Stimulated activated CD8-positive, alpha-beta memory T cell treated with anti-CD3 and anti-CD28 coated beads, Interleukin-4, amount 100 ng/mL, for 4 hours (primary cell): ENCODE measurements at places on chromosomes 2 and 18.

DNA sequence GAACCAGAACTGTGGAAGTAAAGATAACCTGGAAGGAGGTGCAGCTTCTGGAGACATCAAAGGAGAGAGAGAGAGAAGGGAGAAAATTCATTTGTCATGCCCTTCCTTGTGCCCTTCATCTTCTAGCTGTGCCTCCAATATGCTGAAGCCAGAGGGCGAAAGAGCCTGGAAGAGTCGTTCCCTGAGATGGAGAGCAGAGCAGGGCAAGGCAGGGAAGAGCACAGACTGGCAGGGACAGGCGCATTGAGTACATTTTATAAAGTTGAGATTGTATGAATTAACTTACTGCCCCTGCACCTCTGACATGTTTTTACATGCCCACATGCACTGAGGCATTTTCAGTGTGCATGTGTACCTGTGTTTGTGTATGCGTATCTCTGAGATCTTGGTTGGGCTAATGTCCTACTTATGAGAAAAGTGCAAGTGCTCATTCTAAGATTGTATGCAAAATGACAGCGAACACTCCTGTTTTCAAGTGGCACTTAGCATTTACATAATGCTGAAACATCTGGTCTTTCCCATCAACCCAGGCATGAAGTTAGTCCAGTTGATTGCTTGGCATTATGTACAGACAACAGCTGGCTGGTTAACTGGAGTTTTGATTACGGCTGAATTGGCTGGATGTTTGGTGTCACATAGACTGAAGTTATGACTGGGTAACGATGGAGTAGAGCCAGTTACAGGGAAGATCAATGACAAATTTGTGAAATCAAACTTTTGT, 23.7 kb upstream of the MMADHC start:
- DNase-seq: no peak

DNA sequence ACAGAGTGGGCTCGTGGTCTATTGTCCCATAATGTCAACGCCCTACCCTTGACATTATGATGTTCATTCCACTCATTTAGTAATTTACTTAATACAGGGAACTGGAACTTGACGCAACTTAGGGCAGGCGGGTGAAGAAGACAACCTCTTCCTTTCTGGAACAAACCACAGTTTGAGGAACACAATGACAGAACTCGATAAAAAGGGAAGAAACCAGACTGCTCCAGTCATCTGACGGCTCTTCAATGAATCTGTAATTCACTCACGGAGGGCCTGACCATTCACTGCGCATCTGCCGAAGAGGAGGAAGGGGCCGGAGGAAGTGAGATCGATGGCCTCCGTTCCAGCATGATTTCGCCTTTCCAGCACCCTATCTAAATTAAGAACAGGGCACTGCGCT, 83.2 kb downstream of the BCL2 start:
- no peak for DNase-seq

DNA sequence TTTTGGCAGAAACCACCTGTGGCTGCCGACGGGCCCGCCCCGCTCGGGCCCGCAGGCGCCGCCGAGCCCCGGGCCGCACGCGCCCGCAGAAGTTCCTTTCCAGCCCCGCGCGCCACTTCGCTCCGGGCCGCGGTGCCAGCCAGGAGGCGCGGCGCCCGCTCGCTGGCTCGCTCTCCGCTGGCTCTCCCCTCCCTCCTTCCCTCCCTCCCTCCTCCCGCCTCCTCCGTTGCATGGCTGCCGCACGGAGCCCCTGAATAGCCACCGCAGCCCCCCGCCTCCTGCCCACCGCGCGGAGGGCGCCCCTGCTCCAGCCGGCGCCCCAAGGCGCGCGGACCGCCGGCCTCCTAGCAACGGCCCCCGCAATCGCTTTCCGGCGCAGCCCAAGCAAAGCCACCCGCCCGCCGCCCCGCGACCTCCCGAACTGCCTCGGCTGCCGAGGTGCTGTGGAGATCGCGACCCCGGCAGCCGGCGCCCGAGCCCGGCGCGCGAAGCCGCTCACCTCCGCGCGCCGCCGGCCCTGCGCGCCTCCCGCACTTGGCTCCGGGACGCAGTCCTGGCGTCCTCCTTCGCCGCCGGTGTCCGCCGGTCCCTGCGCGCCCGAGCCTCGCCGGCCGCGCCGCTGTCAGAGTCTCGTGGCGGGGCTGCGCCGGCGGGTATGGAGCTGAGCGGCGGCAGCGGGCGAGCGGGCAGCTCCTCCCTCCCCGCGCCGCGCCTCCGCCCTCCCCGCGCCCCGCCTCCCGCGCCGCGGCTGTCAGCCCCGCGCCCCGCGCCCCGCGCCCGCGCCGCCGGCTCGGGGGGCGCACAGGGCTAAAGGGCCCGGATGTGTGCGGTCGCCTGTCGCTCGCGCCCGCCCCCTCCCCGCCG, at the start of gene ZBTB7C:
ZBTB7C (minus strand) TSS at position 657 of the 864 bp plus-strand sequence.
- DNase-seq: no peak

GRCh38 chr2:186347472-186347871, 138.6 kb upstream of the ZC3H15 start:
- no peak for DNase-seq

- no peak for DNase-seq
Observed at GRCh38 chr18:59222341-59222740, 2.4 kb downstream of the GRP start.

- no peak for DNase-seq
Observed at GRCh38 chr18:77177009-77177408, 44.4 kb upstream of the MBP start.

GRCh38 chr18:27887287-27887686, 289.6 kb downstream of the CDH2 start:
- no peak for DNase-seq

DNA sequence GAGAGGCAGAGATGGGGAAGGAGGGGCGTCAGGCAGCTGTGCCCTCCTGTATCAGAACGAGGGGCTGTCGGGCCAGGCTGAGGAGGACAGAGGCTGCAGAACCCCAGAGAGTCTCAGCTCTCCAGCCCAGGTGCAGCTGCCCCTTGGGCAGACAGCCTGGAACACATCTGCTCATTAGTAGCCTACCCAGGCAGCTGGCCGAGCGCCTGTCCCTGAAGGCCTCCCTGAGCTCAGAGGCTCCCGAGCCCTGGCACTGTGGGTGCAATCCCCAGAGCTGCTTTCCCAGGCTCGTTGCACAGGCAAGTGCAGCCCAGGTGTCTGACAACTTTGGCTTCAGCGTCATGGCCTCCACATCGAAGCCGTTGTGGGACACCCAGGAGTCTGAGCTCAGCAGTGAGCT, 13.1 kb upstream of the TMEM185B start:
- DNase-seq: no peak

DNA sequence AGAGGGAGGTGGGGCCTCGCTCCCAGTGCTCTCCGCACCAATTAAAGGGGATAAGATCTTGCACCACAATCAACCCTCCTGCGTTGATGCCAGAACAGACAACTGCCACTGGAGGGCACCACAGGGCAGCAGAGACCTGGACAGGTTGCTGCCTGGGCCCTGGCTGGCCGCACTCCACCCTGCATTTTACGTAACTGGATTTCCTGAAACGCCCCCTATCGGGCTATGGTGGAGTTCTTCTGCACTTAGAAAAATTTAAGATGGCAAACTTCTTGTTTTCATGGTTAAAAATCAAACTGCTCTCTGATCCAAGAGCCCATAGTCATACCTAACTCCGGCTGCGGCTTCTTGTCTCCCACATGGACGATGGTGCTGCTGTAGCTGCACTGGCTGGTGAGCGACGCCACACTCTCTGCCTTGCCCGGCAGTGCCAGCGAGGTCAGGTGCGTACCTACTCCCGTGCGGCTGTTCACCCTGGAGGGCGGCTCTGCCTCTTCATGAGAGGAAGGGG, 16.8 kb upstream of the HES6 start:
- DNase-seq: peak; percentile 45

DNA sequence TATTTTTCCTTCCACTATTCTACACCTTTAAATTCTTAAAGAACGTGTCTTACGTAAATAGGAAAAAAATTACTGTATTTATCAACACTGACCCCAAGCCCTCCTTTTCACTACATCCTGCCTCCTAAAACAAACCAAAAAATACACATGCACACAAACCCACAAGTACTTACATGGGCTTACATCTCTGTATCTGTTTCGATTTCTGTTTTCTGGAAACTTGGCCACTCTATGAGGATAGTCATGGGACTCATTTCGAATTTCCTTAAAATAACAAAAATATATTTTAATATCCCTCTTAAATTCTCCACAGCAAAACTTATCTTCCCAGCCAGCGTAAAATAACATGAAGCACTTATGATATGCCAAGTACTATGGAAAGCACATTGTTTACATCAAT, 25.0 kb downstream of the PTPN2 start:
- DNase-seq: no peak

DNA sequence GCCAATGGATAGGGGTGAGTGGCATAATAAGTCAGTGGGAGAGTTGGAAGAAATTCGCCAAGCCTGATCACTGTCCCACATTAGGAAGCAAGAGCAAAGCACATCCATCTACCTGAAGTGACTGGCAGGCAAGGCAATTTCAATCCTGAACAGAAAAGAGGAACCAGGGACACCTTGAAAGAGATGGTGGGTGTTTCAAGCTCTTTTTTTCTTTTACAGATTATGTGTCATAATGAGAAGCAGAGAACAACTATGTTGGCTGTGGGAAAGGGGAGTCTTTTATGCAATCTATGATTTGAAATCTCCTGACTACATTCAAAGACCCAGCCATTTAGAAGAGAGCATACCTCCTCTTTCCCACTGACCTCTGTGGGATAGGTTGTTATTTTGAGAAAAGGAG, 63.5 kb downstream of the TGIF1 start:
- DNase-seq: no peak

- DNase-seq: no peak
Observed at GRCh38 chr2:80007777-80008503, 296.6 kb downstream of the LRRTM1 start.

GRCh38 chr18:644395-645004, 13.0 kb upstream of the TYMS start:
- no peak for DNase-seq

DNA sequence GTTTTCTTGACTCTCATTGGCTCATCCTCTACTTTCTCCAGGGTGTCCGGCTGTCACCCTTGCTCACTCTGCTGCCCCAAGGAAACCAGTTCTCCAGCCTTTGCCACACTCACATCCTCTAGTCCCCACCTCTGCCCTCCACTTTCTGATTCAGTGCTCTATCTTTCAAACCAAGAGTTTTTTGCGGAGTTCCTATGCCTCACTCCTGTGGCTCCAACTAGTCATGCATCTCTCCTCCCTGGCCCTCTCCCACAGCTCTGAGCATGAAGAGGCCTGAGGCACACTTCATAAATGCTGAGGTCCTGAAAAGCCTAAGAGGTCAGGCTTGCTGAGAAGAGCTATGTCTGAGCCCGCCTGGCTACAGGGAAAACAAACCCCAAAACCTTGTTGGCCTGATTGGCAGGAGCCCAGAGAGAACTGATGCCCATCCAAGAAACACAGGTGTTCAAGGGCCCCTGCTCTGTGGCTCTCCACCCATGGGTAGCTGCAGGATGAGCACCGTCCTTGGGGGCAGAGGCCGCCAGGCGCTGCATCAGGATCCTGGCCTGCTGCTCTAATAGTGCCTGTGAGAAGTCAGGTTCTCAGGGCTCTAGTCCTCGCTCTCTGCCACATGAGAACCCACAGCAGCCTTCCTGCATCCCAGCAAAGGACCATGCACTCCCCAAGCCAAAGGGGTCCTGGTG, 42.1 kb downstream of the HS1BP3 start:
- no peak for DNase-seq
